ENCODE measurements at places on chromosomes 6 and 20.
A peak's percentile ranks its signal among the peaks of the same experiment; 100 is the strongest.

DNA sequence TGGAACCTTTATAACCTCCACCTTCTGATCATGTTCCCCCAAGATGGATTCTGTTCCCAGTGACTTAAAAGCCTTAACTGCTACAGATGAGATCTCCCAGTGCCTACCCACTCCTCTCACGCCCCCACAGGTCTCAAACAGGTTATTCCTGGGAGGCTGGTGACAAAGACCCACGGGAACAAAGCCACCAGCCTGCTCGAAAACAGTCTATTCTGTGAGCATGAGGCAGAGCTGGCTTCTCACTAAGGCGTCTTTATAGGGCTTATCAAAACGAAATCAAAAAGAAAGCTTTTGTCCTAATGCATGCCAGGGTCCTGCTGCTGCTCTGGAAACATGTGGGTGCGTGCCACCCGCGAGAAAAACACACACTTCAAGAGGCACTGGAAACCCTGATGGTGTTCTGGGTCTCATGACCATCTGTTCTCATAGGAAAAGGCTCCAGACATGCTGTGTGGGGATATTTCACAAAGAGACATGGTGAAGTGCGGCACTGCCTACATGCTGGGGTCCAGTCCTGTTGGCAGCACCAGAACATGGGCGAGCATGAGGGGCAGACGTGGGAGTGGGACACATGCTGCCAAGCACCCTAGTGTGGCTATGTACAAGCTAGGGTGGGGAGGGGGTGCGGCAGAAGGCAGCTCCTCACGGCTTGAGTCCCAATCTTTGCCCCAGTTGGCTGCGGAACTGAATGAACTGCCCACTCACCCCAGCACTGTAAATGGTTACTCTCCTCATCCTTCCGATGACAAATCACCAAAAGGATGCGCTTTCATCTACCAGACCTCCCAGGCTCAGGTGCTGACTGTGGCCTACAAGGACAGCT, 2.1 kb downstream of the FKBP1A start:
- peak; percentile 30 for DNase-seq

DNA sequence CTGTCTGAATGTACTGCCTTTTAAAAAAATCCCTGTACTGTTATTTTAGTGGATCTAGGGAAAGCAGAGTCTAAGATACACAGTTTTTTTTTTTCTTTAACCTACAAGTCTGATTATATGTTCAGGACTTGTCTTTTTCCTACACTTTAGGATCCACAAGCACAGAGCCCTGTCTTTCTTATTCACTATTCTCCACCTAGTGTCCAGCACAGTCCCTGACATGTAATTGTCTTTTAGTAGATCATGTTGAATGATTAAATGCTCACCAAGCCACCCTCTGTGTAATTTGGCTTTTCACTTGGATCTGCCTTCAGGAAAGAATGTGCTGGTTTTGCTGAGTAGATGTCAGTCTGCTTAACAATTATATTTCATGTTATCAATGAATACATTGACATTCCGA, 35.8 kb upstream of the YWHAB start:
- DNase-seq: no peak

- no peak for DNase-seq
These were observed 37.1 kb downstream of the RNF144B start for GRCh38 chr6:18424201-18424600.

DNA sequence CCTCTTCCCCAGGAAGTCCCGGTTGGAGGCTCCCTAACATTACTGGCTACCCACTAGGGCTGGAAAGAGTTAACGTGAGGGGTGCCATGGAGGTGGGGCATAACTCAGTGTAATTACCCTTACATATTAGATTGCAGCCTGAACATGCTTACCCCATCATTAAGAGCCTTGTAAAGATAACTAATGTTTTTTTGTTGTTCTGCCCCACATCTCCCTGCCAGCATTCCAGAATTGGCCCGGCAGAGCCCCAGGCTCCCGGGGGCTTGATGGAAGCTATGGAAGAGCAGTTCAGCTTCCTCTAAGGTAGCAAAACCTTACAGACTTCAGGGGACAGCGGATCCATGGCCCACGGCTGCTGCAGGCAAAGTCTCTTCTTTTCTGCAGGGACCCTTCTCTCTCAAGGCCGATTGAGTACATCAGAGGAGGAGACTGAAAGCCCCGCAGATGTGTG, 166.1 kb upstream of the FOXQ1 start:
- DNase-seq: no peak

DNA sequence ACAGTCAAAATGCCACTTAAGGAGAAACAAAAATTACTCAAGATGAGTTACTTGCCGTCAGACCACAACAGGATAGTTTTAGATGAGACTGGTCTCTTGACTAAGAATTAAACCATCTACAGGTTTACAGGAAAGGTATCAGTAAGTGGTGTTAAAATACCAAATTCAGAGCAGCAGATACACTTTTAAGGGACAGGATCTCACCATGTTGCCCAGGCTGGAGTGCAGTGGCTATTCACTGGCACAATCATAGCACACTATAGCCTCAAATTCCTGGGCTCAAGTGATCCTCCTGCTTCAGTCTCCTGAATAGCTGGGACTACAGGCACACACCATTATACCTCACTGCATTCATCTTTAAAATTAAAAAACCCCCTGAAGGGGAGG, 4.7 kb downstream of the MCCD1 start:
- DNase-seq: no peak

GRCh38 chr6:31870385-31870921, 7.8 kb upstream of the NEU1 start:
- no peak for DNase-seq

DNA sequence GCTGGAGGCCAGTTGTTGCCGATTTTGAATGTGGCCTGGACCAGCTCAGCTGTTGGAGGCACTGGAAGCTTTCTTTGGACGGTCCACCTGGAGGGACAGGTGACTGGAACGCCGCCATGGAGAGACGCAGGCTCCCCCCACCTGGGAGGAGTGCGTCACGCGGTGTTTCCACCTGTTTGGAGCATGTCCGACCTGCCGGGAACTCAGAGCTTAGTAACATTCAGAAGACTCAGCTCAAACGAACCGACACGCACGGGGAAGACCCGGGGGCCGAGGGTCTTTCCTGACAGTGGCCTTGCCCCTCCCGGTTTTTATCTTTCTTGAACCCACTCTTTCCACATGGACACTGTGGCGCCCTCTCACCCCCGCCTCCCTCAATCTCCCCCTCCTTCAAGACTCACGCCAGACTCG, 141.6 kb downstream of the SMOC2 start:
- no peak for DNase-seq
